ENCODE measurements at places on chromosomes 13 and 19.
A peak's percentile ranks its signal among the peaks of the same experiment; 100 is the strongest.

DNA sequence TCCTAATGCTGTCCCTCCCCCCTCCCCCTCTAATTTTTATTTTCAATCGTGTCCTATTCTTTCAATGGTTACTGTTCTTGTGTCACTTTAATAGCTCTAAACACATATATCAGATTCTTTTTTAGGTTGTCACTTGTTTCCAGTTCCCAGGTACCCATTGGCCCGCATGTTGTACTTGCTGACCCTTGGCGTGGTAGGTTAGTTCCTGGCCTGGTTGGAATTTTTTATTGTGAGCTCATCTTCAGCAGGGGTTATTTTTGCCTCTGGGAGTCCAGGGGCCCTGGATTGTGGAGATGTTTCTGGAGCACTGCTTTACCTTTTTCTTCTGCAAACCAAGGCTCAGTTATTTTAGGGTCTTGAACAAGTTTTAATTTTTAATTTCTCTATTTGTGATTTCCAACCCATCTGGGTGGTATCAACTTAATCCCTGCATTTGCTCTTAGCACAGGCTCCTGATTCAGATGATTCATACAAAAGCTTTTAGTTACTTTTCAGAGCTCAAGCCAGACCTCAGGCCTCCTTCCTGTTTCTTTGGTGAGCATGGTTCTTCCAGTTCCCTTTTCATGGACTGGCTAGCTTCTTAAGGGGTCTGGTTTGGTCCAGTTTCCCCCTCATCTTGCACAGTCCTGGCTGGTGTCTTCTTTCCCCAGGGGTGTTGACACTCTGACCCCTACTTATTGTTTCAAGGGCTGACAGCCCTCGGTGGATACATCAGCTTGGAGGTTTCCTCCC, 220.5 kb downstream of the TM9SF2 start:
- DNase-seq: peak; percentile 1

GRCh38 chr19:12944104-12944674, 1.5 kb upstream of the RAD23A start:
- no peak for DNase-seq

- no peak for DNase-seq
Measured at GRCh38 chr13:67210208-67210607, 19.9 kb downstream of the PCDH9 start.

GRCh38 chr19:6219586-6220290, 60.0 kb downstream of the MLLT1 start:
- DNase-seq: no peak

DNA sequence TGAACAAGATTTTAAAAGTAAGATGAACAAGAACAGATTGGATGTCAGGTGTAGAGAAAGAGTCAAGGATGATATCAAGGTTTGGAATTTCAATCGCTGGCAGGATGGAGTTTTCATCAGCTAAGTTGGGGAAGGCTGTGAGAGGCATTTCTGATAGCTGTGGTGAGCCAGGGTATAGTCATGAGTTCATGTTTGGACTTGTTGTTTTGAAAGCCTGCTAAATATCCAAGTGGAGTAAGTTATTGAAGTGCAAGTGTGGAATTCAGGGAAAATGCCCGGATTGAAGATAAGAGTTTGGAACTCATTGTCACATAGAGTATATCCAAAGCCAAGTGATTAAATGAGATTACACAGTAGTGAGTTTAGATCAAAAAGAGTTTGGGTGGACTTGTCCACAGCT, 11.0 kb upstream of the EPSTI1 start:
- peak; percentile 41 for DNase-seq

DNA sequence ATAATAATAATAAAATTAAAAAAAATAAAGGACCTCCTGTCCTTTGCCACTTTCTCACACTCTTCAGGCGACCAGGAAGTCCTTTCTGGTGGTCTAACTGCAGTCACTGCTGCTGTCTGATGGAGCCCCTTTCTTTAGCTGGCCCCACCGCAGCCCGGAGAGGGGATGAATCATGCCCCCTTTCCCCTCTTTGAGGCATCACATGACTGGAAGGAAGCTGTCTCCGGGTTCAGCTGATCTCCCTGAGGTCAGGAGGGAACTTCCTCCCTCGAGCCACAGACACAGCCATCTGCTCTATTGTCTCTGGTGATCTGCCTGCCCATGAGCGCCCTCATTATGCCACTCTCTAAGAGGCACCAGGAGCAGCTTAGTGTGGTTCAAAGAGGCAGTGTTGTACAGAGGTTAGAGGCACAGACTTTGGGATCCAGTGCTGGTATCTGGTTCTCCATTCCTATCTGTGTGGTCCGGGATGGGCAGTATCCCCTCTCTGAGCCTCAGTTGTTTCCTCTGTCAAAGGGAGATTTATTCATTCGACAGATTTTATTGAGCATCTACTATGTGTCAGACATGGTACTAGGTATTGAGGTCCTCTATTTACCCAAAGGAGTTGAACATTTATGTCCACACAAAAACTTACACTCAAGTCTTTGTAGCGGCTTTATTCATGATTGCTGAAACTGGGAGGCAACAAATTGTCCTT, 30.0 kb downstream of the VAV1 start:
- no peak for DNase-seq

- no peak for DNase-seq
Measured at GRCh38 chr19:15563931-15564330, 51.1 kb upstream of the CYP4F8 start.

DNA sequence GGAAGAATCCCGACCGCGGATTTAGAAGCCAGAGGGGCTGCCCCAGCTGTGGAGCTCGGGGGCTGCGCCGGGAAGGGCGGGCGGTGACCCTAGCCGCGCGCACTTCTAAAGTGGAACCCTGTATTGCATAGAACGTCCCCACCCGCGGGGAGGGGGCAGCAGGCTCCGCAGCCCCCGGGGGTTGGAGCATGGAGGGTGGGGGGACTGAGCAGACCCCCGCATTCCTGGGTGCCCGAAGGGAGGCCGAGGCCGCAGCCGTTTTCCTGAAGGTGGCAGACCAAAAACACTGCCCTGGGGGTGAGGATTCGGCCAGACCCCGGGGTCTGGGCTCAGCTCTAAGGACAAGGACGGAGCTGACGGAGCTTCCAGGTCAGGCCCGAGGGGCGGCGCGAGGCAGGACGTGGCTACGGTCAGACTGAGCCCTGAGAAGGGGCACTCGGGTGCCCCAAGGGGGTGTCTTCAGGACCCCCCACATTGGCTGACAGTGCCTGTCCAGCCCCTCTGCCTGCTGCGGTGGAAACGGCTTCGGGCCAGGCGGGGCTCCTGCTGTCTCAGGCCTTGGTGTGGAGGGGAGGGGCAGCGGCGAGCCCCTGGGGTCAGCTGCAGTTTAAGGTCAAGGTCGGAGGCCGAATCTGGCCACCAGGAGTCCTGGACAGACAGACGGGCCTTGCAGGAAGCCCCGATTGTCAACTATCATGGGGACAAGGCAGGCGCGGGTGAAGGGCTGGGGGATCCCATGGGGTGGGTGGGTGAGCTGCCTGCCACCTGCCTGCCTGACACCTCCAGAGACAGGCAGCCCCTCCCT, 12.6 kb downstream of the MKNK2 start:
- no peak for DNase-seq

GRCh38 chr19:46783670-46784069, 4.7 kb downstream of the SLC1A5 start:
- no peak for DNase-seq

- DNase-seq: no peak
Measured at GRCh38 chr13:91144054-91144453, 203.4 kb upstream of the MIR17HG start.

- no peak for DNase-seq
Measured at GRCh38 chr19:52689843-52690368, 44.9 kb downstream of the ZNF611 start.

- DNase-seq: peak; percentile 56
Measured at GRCh38 chr19:1465191-1466016, 13.6 kb downstream of the C19orf25 start.

- no peak for DNase-seq
Measured at GRCh38 chr19:41492843-41493242, 49.9 kb downstream of the ERICH4 start.

GRCh38 chr19:30855442-30855841, 483.3 kb downstream of the ZNF536 start:
- DNase-seq: no peak
